Activated effector memory CD4-positive, alpha-beta T cell treated with Interleukin-2 at 50 U/mL for 16 hours (primary cell): ENCODE measurements at places on chromosomes 11 and 22.

GRCh38 chr11:98955551-98955950, 65.2 kb upstream of the CNTN5 start:
- no peak for DNase-seq

DNA sequence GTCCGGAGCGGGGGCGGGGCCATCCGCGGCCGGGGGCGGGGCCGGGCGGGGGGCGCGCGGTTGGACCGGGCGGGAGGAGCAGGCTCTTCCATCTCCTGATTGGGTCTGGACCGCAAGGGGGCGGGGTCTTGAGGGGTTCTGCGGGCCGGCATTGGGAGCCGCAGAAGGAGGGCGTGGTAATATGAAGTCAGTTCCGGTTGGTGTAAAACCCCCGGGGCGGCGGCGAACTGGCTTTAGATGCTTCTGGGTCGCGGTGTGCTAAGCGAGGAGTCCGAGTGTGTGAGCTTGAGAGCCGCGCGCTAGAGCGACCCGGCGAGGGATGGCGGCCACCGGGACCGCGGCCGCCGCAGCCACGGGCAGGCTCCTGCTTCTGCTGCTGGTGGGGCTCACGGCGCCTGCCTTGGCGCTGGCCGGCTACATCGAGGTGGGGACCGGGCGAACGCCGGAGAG, at the start of gene APLP2:
TSS of gene APLP2 (plus strand) at position 236 of the 450 bp plus-strand sequence. CDS start at position 320, 84 bp downstream.
- peak; percentile 94 for DNase-seq

DNA sequence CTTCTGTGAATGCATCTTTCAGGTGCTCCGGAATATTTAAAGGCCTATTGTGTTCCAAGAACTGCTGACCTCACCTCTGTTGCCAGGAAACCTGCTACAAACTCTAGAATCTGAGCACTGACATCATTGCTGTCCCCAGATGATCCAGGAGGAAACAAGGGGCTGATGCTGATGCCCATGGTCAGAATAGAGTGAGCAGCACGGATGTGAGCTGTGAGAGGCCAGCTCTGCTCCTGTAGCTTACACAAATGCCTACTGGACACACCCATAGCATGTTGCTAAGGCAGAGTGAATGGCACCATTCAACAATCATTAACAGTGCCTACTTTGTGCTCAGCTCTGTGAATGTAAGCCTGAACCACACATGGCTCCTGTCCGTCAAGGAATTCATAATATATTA, 276.7 kb upstream of the API5 start:
- DNase-seq, result no peak

DNA sequence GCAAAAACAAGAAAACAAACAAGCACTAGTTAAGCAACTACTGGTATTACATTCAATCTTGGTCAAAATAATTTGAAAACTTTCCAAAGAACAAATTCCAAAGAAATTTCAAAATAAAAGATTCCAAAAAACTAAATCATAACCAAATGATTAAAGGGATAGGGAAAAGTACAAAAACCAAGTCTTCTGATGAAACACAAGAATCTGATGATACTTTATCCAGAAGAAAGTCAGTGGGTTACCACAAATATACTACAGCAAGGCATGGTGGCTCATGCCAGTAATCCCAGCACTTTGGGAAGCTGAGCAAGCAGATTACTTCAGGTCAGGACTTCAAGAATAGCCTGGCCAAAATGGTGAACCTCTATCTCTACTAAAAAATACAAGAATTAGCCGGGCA, 59.1 kb downstream of the NUP98 start:
- no peak for DNase-seq

- no peak for DNase-seq
These were observed 28.7 kb upstream of the CTSD start for GRCh38 chr11:1792461-1792860.

GRCh38 chr11:24513479-24514218, 16.8 kb downstream of the LUZP2 start:
- DNase-seq, result no peak

GRCh38 chr11:122319691-122320620, 203.9 kb upstream of the BLID start:
- DNase-seq, result no peak

DNA sequence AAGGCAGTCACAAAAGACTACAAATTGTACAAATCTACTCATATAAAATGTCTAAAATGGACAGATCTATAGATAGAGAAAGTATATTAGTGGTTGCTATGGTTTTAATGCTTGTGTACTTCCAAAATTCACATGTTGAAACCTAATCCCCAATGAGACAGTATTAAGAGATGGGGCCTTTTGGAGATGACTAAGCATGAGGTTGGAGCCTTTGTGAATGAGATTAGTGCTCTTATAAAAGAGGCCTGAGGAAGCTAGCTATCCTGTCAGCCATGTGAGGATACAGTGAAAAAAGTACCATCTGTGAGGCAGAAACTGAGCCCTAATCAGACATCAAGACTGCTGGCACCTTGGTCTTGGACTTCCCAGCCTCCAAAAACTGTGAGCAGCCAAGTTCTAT, 82.6 kb downstream of the CYP2R1 start:
- no peak for DNase-seq

- no peak for DNase-seq
These were observed 179.4 kb downstream of the CADM1 start for GRCh38 chr11:115324581-115325432.

DNA sequence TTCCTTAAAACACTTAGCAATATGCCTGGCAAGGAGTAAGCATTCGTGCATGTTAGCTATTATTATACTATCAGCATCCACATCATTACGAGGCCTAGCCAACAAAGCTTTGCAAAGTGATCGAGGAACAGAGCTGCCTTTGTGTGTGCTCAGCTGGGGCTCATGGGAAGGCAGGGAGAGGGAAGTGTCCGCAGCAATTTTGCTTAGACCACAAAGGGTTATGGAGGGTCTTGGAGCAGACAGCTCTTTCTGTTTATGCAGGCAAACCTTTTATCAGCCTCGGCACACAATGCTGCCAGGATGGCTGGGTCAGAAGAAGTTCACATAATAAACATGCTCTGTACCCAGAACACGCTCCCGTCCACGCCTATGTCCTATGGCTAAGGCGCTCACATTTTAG, 10.9 kb upstream of the DKK3 start:
- DNase-seq, result no peak

DNA sequence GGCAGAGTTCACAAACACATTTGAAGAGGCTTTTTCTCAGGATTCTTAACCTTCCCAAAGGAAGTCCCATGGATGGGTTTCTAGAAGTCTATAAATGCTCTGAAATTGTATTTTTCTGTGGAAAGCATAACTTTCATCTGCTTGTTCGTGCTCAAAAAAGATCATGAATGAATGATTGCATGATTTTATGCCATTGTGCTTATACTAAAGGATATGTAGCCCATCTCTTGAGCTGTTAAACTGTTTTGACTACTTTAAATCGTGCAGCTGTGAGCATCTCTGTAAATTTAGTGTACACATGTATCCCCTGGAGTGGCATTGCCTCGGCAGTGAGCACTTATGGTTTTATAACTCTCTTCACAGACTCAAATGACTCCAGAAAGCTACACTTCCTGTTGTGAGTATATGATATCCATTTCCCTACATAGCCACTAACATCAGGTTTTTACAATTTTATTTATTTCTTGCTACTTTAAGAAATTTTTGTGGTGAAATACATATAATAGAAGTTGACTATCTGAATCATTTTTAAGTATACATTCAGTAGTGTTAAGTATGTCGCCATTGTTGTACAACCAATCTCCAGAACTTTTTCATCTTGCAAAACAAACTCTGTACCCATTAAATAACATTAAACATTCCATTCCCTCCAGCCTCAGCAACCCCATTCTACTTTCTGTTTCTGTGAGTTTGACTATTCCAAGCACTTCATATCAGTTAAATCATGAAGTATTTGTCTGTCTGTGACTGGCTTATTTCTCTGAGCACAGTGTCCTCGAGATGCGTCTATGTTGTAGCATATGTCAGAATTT, 8.0 kb downstream of the NEAT1 start:
- no peak for DNase-seq

DNA sequence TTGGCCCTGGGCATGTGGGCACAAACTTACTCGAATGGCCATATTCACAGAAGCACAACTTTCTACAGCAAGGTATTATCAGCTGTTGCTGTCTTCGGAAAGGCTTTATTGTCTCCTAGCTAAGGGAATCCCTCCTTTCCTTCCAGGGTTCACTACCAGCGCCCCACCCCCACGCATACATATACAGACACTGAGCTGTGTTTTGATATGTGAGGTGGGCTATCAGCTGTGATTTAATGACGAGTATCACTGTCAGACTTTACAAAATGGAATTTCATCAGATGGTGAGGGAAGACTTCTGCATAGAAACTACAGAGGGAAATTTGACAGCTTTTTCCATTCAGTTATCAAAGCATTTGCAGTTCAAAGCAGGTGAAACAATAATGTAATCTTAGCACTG, 730.2 kb downstream of the NTM start:
- no peak for DNase-seq

DNA sequence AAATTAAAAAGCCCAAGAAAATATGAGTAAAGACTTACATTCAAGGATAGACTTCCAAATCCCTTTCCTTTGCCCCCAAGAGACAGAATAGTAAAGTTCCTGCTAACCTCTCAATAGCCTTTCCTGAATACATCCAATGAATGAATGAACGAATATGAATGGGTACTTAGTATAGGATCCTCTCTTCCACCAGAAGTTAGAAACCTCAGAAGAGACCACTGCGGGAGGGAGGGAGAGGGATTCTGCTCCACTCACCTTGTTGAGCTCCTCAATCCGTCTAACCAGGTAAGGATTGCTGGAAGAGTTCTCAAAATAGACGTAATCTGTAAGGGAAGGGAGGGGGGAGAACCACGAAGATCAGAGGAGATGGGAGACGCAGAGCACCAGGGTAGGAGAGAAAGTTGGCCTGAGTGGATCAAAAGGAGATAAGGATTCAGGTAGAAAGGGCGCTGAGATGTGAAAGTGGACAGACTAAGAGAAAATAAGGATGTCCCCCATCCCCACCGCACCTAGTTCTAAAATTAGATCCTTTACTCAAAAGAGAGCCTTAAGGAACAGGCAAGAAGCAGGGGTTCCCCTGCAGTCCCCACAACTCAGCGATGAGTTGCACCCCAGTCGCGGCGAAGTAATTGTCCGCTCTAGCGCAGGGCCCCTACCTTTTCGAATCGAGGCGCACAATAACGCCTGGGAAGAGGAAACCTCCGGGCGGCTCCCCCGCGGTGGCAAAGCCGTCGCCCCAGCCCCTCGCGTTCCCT, 1.1 kb downstream of the MTA2 start:
- DNase-seq, result peak; percentile 26

DNA sequence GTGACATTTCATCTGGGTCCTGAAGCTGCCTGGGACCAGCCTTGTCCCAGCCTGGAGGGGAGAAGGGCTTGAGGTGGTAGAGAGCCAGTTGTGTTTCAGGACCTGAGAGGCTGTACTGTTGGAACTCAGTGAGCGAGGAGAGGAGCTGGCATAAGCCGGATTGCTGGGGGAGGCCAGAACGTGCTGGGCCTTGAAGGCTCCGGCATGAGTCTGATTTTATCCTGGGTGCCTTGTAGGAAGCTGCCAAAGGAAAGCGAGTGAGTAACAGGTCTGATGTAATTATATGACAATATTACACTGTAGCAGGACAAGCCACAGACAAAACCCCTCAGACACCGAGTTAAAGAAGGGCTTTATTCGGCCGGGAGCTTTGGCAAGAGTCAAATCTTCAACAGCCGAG, 17.2 kb downstream of the AP2A2 start:
- DNase-seq, result no peak

- no peak for DNase-seq
These were observed 808.0 kb downstream of the DLG2 start for GRCh38 chr11:84819128-84819527.

GRCh38 chr11:18088366-18088765, 17.5 kb downstream of the SAAL1 start:
- DNase-seq, result no peak

DNA sequence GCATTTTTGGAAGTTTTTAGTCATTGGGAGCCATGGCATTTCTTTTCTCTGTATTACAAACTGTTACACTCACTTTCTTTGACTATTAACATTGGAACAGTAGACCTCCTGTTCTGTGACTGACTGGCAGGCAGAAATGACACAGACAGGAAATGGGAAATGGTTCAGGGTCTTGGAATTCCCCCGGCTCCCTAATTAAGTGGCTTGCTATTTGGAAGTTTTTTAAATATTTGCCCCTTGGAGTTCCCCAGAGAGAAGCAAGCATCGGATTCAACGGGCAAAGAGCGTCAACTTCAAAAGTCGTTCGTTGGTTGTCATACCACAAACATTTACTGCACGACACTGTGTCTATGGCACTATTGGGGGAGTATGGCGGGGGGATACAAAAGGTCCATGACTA, 1.1 kb upstream of the BIRC2 start:
- no peak for DNase-seq

DNA sequence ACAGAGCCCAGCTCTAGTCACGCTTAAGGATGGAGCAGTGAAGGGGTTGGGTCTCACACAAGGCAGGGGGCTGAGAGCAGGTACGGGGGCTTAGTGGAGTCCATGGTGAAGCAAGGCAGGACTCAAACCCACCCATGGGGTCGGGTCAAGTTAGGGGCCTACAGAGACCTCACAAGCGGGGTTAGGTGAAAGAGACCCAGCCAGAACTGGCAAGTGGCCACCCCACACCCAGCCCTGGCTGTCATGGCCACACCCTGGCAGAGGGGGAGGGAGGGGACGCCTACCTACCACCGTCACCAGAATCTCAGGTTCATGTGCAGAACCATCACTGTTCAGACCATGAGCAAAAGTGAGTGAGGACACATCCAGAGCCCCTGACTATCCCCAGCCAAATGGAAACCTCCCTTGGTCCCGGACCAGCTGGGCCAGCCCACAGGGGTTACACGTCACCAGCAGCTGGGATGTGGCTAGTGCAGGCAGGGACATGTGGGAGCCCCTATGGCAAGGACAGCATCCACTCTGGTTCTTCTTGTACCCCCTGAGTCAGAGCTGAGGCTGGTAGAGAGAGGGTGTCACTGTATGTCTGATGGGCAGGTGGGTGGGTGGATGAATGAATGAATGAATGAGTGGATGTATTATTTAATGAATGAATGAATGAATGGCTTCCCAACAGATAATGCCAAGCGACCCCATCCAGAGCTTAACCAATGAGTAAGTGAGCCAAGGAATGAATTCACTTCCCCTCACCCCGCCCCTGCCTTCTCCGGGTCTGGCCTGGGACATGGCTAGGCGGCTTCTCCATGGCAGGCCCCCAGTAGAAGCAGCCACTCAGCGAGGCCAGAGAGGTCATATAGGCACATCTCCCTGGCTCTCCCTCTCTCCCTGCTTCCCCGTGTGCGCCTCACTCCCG, 681.6 kb downstream of the TBC1D22A start:
- DNase-seq, result no peak

DNA sequence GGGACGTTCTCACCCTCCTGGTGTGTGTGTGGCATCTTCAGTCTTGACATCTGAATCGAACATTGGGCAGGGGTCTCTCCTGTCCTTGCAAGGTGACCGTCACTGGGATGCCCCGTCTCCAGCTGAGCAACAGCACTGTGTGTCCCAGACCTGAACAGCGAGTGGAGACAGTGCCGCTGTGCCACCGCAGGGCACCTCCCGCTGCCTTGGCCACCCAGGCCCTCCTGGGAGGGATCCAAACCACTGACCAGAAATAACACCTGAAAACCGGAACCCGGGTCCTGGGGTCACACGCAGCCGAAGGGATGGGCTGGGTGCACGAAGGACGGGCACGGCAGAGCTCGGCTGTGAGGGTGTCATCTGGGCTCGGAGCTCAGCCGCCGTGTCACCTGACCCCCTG, 102.2 kb downstream of the BRD1 start:
- no peak for DNase-seq
